Fibroblast of skin of abdomen (primary cell): ENCODE measurements at places on chromosomes 4 and X.

GRCh38 chr4:151429957-151430570 lies 21.1 kb downstream of the FHIP1A start:
- DNase-seq: no peak

GRCh38 chrX:44068043-44068442 lies 94.9 kb upstream of the NDP start:
- no peak for DNase-seq

DNA sequence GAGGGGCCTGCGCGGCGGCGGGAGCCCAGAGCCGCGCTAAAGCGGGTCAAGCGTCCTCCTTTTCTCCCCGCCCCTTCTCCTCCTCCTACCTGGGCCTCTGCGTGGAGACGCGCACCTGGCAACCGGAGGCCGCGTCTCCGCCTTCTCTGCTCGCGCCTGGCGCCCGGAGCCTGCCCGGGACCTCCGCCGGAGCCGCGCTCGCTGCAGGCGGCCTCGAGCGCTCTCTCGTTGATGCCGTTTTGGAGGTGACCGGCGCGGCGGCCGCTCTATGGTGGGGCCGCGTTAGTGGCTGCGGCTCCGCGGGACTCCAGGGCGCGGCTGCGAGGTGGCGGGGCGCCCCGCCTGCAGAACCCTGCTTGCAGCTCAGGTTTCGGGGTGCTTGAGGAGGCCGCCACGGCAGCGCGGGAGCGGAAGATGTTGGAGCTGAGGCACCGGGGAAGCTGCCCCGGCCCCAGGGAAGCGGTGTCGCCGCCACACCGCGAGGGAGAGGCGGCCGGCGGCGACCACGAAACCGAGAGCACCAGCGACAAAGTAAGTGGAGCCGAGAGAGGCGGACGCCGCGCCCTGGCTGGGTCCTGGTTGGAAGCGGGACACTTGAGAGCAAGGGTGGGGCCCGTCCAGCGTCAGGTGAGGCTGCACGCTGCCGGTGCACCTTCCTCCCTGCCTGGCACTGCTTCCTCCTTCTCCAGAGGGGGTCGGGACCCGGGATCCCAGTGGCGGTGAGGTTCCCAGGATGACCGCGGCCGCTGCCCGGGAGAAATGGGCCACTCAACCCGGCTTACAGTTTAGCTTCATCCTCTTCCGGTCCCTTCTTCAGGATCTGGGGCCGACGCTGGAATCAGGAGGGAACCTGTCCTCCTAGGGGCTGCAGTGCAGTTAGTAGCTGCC lies at the start of gene CDS1:
TSS of gene CDS1 (plus strand) at position 140 of the 888 bp plus-strand sequence. CDS start at position 415, 275 bp downstream.
- no peak for DNase-seq

GRCh38 chr4:144715230-144715629 lies 69.3 kb downstream of the HHIP start:
- DNase-seq: no peak

- no peak for DNase-seq
Observed at GRCh38 chr4:115841871-115842270, 728.5 kb upstream of the NDST4 start.

DNA sequence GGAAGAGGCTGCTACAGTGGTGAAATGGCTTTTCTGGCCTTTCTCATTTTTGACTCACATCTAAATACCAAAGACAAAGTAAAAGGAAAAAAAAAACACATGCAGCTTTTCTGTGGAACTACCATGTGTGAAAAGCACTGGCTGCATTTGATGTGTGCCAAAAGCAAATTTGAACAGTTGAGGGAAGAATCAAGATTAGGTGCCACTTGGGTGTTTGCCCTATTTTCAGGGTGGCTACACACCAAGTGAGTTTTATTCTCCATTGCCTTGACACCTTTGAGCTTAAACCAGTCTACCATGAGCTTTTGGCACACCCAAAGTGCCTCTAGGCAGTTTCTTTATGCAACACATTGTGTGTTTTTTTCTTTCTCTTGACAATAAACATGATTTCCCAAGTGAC lies 423.9 kb downstream of the FAM133A start:
- DNase-seq: no peak

- DNase-seq: peak; percentile 44
Observed at GRCh38 chrX:115378471-115378870, 89.0 kb downstream of the LUZP4 start.

DNA sequence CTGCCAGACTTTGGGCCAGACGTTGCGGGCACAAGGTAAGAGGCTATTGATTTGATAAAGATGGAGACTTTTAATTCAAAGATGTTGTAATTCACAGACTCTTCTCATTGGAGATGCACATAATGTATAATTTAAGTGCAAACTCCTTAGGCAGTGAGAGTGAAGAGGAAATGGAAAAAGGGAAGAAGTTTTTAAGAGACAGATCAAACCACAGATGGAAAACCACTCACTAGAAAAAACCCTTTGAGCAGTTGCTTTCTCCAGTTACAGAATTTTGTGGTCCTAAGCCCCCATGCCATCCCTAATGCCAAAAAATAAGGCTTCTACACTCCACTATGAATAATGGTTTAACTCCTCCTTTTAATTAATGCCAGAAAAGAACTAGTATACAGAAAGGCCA lies 977.1 kb upstream of the PRKX start:
- DNase-seq: no peak

DNA sequence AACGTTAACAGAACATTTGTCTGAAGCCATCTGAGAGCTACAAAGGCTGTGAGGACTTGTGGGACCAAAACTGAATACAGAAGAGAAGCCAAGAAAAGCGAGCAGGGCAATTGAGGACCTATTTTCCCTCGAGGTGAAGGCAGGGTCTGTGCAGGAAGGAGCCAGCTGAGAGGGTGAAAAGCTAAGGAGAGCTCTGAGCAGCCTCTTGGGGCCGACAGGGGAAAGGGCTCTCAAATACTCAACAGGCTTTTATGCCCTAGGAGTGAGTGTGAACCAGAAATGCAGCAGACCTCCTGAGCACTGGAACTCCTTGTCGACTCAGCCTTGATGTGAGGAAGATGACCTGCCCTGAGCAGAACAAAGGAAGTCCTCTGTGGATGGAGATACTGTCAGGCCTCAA lies 54.2 kb downstream of the C4orf50 start:
- no peak for DNase-seq

DNA sequence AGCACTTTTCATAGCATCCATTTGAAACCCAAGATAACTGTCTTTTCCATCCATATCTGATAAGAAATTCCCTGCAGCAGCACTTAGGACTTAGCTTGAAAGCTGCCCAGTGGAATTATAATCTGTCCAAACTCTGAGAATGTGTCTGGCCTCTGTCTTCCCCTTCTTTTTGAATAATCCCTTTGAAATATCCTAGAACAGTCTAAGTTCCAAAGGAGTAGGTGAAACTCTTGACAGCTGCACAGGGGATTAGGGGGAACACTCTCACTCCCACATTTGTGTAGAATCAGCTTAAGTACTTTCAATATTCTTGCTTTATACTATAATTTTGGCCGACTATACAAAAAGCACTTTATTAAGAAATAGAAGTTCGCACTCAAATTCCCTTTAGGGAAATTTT lies 157.7 kb downstream of the PAPSS1 start:
- DNase-seq: no peak

- DNase-seq: peak; percentile 48
Observed at GRCh38 chr4:133146574-133147241, 2.4 kb upstream of the PCDH10 start.

DNA sequence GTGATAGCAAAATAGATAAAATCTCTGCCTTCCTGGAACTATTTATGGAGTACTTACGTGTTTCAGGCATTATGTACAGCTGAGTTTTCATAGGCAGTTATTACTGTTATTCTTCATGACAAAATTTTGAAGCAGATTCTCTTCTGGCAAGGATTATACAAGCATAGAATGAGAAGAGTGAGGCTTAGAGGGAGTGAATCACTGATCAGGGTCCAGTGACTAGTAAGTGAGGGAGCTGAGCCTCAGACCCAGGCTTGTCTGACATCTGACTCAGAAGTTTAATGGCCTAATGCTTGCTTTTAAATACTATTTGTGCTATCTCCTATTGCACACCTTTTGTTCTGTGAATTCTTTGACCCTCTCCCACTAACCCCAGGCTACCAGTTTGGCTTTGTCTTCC lies 110.6 kb downstream of the DTHD1 start:
- peak; percentile 3 for DNase-seq

- DNase-seq: peak; percentile 69
Observed at GRCh38 chr4:172998527-172999469, 169.8 kb upstream of the GALNT7 start.

DNA sequence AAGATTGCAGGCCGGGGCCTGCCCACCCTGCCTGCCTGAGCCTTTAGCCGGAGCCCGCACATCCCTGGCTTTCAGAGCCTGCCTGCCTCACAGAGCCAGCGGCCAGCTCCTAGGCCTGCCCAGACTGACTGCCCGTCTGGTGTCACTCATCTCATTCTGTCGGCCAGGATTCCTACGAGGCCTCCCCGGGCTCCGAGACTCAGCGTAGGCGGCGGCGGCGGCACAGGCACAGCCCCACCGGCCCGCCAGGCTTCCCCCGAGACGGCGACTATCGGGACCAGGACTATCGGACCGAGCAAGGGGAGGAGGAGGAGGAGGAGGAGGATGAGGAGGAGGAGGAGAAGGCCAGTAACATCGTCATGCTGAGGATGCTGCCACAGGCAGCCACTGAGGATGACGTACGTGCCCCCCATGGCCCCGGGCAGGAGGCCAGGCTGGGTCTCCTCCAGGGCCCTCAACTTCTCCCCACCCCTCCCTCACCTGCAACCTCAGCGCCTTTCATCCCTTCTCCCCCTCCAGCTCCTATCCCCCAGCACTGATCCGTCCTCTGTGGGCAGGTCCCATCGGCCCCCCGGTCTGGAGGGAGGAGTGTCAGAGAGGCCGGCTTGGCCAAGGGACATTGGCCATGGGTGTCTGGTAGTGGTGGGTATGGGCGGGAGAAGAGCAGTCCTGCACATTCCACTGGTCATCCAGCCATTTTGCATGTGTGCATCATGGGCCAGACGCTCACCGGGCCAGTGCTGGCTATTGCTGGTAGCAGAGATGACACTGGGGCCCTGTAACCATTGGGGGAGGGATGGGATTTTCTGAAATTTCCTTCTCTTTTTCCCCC lies 22.6 kb upstream of the UBA1 start:
- DNase-seq: no peak

GRCh38 chr4:24988776-24989175 lies 42.0 kb downstream of the LGI2 start:
- DNase-seq: peak; percentile 38

- no peak for DNase-seq
Observed at GRCh38 chr4:8364848-8365350, 75.6 kb downstream of the ACOX3 start.

DNA sequence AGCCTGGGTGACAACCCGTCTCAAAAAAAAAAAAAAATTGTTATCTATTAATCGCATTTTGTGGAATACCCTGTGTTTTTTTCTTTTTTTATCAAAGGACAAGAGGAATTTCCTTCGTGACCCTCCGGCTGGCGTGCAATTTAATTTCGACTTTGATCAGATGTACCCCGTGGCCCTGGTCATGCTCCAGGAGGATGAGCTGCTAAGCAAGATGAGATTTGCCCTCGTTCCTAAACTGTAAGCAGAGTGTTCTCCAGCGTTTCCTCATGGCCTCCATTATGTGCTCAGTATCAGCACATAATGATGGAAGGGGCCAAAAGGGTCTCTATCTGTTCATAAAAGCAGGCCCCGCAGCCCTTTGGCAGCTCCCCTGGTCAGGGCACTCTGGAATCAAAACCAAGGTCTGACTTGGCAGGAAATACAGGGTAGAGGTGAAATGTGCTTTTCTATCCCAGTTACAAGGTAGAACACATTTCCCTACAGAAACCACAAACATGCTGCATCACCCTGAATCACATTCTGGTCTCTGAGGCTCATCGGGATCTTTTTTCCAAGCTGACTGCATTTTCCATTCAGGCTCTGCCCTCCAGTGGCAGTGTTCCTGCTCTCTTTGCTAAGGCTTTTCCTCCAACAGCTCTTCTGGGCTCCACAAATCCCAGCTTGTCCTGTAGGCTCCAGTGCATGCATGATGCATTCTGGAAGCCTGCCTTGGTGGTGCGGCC lies 24.4 kb downstream of the SYAP1 start:
- DNase-seq: peak; percentile 76

DNA sequence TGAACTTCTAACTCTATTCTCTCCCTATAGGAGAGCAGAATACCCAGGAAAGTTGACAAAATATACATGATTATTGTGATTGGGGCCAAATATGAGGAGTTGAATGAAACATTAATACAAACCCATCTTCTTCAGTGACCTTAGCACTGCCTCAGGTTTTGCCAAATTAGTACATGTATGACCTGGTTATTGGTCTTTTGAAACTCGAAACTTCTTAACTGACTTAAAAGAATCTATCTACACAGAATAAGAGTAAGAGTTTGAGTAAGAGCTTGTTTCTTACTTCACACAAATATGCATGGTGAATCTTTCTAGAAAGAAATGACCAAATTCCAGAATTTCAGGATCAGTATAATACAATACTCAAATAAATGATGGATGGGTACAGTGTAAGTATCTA lies 213.0 kb upstream of the GK2 start:
- no peak for DNase-seq

DNA sequence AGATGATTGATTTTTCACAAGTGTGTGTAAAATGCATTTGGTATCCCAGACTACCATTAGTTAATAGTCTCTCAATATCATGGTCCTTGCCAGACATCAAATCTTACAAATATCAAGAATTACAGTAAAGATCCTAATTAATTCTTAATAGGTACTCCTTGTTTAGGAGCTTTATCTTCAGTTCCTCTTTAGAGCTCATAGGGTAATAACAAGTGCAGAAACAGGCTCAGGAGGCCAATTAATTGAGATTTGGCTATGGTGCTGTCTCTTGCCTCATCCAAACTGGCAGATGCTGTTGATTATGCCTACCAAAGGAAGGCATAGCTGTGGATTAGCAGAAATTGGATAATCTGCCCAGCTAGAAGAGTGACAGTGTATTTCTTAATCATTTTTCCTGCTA lies 6.9 kb downstream of the MTMR1 start:
- DNase-seq: no peak

DNA sequence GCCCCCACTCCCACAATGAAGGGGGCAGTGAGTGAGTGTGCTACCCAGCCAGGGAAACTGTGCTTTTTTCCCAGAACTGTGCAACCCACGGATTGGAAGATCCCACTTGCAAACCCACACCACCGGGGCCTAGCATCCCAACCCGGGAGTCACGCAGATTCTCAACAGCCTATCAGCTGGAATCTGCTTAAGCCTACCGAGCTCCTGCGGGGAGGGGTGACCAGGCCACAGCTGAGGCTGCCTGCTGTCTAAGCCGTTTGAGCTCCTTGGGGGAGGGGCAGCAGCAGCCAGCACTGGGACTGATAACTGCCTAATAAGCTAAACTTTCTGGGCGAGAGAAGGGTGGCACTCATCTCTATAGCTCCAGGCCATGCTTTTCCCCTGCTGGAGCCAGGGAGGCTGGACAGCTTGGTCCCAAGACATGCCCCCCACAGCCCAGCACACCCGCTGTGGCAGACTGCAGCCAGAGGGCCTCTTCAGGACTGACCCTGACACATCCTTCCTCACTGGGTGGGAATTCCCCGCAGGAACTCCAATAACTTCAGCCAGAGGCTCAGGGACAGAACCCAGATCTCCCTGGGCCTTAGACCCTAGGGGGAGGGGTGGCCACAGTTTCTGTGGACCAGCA lies 161.3 kb upstream of the MAGEB18 start:
- DNase-seq: no peak

- DNase-seq: no peak
Observed at GRCh38 chr4:37464373-37465128, 220.0 kb downstream of the NWD2 start.

GRCh38 chrX:135006187-135006586 lies 15.4 kb downstream of the SMIM10 start:
- no peak for DNase-seq
